ENCODE measurements at places on chromosomes 2 and 18. TPM values are rescaled to one million over a fixed set of nuclear protein-coding genes. Genes with fewer than 3 reads are reported as not detected.

Gene FNDC4
- 4.7 TPM for total RNA-seq

Gene STAT4
- 2.6 TPM for total RNA-seq

Gene KCNS3
- total RNA-seq = 25.1 TPM

Gene SMC6
- 18.7 TPM for total RNA-seq

Gene HOXD1
- 0.40 TPM for total RNA-seq

Gene PTPRN
- total RNA-seq = not detected

Gene CFAP210
- total RNA-seq = not detected

Gene ALK
- total RNA-seq = 0.40 TPM

Gene FZD7
- 10.1 TPM for total RNA-seq

Gene LYG1
- total RNA-seq = 1.8 TPM

Gene NYAP2
- total RNA-seq = not detected

DNA sequence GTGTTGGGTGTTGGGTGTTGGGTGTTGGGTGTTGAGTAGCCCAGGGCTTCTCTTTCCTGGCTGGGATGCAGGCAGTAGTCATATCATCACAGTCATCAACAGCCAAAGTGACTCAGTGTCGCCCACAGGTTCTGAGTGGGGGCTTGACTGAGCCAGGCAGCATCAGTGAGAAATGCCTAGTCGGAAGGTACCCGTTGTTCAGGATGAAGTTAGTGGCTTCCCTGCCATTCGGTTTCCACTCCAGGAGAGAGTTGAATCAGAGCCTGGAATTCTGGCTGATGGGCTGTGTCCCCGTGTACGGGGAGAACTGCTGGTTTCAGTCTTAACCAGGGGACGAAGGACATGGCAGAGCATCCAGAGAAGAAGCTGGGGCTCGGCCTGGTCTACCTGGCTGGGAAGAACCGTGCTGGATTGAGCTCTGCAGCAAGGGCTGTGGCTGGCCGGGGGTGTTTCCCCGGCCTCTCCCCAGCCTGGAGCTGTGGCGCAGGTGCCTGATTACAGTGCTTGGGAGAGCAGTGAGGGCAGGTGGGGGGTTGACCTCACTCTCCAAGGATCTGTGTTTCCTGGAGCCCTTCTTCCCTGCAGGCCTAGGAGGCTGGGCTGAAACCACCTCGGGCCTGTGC is 49.4 kb downstream of the AGAP1 start:
- DNase-seq = no peak

GRCh38 chr2:176521878-176522670 is 252.8 kb downstream of the MTX2 start:
- DNase-seq = no peak

- no peak for DNase-seq
Measured at GRCh38 chr2:156483741-156484173, 47.6 kb downstream of the GPD2 start.

DNA sequence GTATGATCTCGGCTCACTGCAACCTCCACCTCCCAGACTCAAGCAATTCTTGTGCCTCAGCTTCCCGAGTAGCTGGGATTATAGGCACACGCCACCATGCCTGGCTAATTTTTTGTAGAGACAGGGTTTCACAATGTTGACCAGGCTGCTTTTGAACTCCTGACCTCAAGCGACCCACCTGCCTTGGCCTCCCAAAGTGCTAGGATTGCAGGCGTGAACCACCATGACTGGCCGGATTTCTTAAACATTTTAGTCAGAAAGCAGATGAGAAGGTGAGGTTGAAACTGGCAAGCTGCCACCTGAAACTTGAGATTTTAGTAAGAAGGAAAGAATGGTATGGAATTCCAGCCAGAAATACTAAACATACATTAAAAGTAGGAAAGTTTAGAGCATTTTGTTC is 31.9 kb downstream of the KLHL23 start:
- no peak for DNase-seq

- no peak for DNase-seq
Measured at GRCh38 chr18:46950064-46950656, 32.8 kb downstream of the KATNAL2 start.

GRCh38 chr2:98460573-98461497 is 16.2 kb downstream of the INPP4A start:
- DNase-seq = no peak

DNA sequence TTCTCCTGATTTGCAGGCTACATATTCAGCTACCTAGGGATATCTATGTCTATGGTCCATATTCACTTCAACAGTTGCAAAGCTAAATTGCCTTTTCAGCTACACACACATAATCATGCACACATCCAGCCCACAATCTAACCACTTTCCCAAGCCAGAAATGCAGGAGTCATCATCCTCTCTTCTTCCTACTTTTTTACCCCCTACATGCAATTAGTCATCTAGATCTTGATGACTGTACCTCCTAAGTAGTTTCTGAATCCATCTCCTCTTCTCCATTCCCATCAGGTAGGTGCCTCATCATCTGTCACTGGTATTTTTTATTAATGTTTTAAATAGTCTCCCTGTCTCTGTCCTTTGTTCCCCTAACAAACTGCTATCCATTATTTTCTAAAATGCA is 23.7 kb upstream of the SPRED2 start:
- DNase-seq = no peak

- no peak for DNase-seq
Measured at GRCh38 chr2:97963079-97963406, 32.7 kb downstream of the TMEM131 start.

- DNase-seq = no peak
Measured at GRCh38 chr2:137194111-137194510, 428.8 kb downstream of the THSD7B start.

DNA sequence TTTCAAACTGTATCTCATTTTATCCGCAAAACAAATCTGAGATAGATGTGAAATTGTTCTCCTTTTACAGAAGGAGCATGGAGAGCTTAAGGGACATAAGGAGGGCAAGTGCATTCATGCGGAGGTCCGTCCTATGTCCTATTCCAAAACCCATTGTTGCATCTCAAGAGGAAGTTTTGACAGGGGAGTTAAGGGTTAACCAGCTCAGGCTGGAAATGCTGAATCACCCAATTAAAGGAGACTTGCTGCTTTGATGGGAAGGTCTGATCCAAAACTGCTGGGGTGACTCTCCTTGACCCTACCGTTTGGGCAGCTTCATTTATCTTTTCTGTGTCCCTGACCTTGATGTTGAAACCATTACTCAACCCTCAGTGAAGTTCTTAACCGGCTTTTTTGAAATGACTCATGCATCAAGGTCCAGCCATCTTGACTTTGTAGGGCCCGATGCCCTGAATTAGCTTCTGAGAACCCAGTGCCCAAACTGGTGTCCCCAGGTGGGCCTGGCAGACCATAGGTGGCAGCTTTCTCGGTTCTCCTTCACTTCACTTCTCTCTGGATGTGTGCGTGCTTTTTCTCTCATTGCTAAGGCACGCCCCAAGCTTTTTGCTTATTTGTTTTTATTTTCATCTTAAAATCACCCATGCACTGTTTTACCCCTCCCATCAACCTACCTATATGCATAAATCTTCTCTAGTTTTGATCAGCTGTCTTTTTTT is 15.9 kb upstream of the TXNDC2 start:
- DNase-seq = no peak

DNA sequence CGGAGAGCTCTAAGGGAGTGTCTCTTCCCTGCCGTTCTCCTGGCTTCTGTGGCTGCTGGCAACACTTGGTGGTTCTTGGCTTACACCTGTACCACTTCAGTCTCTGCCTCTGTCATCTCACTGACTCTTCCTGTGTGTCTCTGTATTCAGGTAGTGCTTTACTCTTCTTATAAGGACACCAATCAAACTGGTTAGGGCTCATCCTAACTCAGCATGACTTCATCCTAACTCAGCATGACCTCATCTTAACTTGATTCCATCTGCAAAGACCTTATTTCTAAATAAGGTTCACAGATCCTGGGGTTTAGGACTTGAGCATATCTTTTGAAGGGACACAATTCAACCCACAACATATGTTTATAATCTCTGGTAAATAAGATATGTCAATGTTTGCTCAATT is 51.6 kb upstream of the DSEL start:
- no peak for DNase-seq

DNA sequence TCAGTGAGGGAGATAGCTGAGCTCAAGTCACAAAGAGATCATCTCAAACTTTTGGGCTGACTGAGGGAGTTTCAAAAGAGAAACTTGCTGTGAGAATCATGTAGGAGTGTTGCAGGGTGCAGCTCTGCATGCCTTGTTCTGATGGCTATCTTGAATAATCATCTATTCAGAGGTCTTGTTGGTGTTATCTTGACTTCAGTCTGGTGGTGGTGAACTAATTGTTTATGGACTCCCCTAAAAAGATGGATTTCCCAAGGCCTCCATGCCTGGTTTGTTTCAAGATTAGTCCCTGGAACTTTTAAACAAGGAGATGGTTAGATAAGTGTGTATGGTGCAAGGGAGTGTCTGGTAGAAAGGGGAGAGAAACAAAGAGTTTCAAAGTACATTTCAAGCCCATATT is 29.8 kb downstream of the SLC39A6 start:
- no peak for DNase-seq

DNA sequence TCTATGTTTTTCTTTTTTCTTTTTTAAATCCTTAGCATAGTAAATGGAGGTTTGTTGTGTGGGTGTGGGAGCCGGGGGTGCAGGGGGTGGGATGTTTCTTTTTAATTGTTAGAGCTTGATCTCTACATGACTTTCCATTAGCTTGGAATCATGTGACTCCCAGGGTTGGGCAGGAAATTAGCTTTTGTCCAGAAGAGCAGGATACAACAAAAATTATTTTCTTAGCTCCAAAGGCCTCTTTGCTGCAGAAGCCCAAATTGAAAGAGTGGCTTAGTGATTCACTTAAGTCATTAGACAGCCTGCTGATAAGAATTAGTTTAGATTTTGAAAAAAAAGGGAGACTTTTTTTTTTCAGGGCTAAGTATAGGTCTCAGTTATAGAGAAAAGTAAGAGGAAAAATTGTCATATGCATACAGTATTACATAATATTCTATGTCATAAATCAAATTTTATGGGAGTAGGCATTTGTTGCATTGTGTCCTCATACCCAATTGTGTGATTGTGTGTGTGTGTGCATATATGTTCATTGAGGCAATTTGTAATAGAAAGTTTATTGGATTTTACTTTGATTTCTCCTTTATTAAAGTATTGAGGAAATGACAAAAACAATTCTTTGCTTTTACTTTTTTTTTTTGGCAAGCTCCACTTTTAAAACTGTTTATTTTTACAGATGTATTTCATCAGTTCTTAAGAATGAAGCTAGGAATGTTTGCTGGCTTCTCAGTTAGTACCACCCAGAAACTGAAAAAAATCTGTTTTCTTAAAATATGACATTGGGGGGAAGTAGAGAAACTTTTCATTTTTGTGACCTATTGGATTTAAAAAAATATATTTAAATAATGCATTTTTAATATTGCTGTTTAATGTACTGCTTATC is 47.4 kb downstream of the TSPYL6 start:
- no peak for DNase-seq

GRCh38 chr2:121242976-121243375 is 42.0 kb downstream of the TFCP2L1 start:
- no peak for DNase-seq

- peak; percentile 71 for DNase-seq
Measured at GRCh38 chr2:207164006-207164831, 1.5 kb downstream of the KLF7 start.

- no peak for DNase-seq
Measured at GRCh38 chr2:134515137-134515536, 203.7 kb downstream of the TMEM163 start.

DNA sequence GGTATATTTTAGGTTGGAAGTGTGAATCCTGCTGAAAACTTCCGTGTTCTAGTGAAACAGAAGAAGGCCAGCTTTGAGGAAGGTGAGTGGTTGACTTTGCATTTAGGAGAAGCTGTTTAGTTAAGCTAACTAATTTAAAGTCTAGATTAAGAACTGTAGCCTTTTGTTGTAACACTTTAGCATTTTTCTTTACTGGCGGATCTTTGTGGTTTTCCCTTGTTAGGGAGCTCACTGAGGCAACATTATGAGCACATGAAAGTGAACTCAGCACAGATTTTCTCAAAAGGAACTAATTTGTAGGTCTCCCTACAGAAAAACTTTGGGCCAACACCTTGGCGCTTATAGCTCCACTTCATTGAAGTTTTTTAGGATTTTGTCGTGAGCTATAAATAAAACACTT is 52.8 kb downstream of the XRCC5 start:
- DNase-seq = no peak

DNA sequence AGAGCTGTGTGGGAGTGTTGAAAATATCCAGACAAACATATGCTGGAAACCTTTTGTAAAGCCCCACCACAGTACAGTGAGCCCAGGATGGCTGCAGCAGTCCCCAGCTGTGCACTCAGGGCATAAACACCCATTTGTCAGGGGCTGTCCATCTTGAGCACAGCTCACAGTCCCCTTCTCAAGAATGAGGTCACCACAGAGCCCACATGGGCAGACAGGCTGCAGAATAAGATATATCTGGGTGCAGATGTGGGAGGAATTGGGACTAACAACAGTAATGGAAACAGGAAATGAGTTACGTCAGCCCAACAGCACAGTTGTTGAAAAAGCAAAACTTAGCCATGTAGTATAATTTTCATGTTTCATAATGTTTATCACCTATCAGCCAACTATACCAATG is 219.6 kb downstream of the ETAA1 start:
- no peak for DNase-seq

GRCh38 chr2:185475914-185476313 is 262.7 kb upstream of the FSIP2 start:
- no peak for DNase-seq

GRCh38 chr2:40126006-40126405 is 325.9 kb downstream of the SLC8A1 start:
- DNase-seq = no peak

DNA sequence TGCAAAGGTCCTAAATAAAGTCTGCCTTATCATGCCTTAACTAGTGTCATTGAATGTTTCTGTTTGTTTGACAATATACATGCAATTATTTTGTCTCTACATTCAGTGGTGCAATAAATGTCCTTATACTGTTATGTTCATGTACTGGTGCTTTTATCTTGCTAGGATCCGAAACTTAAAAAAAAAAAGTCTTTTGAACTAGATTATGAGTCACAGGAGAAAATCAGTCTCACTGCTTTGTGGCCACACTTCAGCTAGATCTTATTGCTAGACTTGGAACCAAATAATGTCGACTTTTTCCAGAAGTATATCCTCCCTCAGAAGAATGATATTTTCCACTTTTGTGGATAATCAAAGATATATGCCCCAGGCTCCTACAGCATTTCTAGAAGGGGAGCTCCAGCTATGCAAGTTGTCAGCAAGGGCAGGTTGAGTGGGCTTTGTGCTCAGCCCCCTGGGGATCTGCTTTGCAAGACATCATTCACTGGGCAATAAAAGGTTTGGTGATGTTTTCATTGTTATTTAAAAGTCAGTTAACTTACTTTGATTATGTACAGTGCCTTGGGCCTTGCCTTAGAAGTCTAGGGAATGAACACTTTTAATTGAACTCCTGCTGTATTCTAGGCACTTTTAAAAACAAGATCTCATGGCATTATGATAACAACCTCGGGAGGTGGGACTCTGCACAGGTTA is 157.1 kb upstream of the LRRTM1 start:
- no peak for DNase-seq

GRCh38 chr2:1846046-1847015 is 102.0 kb upstream of the PXDN start:
- DNase-seq = no peak

- DNase-seq = peak; percentile 81
Measured at GRCh38 chr2:232633413-232634205, at the start of gene EFHD1. TSS of gene EFHD1 (plus strand) at chr2:232633604. CDS start at chr2:232633705, 101 bp downstream.
